Glomerular endothelial cell (primary cell): ENCODE measurements at places on chromosomes 6 and 20.

DNA sequence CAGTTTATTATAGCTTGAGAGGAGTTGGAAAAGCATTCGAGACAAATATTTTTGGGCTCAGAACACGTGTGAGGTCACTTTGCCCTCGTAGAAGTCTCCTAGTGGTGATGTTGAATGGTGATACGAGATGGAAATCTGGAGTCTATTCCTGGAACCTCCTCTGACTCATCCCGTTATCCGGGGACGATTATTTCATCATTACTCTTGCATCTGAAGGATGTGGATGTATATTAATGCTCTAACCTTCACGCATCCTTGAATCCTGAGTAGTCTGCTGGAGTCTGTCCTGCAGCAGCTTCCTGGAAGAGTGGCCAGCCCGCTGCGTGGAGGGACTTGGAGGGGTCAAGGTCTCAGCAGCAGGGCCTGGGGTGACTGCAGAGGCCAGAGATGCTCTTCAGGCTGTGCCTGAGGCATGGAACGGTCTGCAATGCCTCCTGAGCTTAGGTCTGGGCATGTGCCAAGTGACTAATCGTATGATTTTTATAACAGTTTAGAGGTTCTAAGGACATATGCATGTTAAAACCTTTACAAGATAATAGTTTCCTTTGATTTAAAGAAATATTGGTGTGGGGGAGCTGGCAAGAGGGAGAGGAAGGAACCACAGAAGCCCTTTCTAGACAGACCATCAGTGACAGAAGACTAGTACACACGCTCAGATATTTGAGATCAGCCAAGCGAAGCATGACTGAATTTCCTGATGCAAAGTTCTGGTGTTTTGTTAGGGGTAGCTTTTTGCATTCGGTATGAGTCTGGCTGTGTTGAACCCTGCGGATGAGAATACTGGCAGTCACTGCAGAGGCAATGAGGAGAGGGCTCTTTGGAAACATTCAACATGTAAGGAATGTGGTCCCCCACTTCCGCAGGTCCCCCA lies 400.2 kb downstream of the QKI start:
- no peak for DNase-seq

DNA sequence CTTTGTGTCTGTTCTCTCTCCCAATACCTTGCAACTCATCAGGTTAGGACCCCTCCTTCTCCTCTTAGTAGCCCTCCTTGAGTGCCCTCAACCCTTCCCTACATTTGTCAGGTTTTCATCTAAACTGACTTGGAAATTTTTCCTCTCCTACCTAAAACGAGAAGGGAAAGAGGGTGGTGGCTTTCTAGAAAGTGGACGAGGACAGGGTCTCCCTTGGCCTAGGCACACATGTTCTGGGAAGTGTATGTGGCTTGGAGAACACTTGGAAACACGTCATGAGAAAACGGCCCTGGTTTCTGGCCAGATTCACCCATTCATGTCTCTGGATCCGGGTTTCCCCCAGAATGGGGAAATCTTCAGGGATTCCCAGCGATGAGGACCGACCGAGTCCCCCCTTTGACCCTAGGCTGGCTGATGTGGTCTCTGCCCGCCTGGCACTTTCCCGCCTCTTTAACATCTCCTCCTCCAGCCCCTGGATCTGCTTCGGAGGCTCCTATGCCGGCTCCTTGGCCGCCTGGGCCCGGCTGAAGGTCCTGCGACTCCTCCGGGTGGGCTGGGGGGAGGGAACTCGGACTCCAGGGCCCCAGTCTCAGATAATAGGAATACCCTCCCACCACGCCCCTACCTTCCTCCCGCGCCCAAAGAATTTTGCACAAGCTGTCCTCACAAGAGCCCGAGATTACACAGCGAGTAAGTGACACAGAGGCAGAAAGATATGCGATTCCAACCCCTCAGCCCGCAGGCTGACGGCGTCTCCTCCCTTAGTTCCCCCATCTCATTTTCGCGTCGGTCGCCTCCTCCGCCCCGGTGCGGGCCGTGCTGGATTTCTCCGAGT lies 3.0 kb downstream of the PRSS16 start:
- no peak for DNase-seq

GRCh38 chr6:154482858-154483257 lies 27.6 kb downstream of the CNKSR3 start:
- DNase-seq, result peak; percentile 92

DNA sequence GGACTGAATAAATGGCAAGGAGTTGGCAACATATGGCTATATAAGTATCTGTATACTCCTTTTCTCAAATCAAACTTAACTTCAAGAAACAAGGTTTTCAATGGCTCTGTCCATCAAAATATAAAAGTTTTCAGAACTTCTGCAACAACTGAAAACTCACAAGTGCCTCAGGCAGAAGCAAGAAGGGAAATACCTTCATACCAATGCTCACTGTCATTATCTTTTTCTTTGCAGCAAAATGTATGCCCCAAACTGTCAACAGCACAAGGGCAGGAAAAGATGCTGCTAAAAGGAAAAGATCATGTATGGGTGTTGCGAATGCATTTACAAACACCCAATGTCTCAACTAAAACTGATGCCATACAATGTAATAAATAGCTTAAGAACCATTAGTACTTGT lies 45.9 kb downstream of the PTPRK start:
- no peak for DNase-seq

DNA sequence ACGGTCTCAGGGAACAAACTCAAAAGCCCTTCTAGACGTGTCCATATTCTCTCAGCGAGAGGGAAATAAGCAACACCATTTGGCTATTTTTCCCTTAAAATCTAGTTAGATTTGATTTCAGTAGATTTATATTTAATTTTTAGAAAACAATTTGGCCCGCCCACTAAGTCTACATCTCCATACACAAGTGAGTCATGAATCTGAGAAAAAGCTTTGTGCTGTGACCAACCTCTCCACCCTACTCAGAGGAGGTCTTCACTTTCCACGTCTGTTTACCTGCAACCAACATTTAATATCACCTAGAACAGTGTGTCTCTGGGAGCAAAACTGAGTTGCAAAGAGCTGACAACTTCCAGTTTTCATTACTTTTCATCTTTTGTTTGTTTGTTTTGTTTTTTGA lies 48.6 kb downstream of the HAO1 start:
- DNase-seq, result no peak

DNA sequence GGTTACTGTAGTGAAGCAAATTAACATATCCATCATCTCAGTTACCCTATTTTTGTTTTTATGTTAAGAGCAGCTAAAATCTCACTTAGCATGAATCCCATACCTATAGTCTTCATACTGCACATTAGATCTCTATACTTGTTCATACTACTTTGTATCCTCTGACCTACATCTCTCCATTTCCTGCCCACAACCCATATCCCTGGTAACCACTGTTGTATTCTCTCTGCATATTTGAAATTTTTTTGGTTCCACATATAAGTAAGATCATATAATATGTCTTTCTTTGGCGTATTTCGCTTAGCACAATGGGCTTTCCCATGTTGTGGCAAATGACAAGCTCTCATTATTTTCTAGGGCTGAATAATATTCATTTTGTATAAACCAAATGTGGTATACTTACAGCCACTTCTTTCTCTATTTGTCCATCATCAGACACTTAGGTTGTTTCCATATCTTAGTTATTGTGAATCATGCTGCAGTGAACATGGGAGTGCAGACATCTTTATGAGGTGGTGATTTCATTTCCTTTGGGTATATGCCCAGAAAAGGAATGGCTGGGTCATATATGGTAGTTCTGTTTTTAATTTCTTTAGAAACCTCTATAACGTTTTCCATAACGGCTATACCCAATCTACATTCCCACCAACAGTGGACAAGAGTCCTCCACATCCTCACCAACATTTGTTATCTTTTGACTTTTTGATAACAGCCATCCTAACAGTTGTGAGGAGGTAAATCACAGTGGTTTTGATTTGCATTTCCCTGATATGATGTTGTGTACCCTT lies 39.8 kb downstream of the BACH2 start:
- no peak for DNase-seq

- no peak for DNase-seq
Observed at GRCh38 chr6:83182114-83182513, 11.0 kb downstream of the PGM3 start.

- DNase-seq, result no peak
Observed at GRCh38 chr20:3825526-3825925, 5.2 kb downstream of the AP5S1 start.
